ENCODE measurements at places on chromosomes 11 and 22. TPM values are rescaled to one million over a fixed set of nuclear protein-coding genes. Genes with fewer than 3 reads are reported as not detected.

BIRC3 gene
- total RNA-seq, result 59.3 TPM

KIAA0930 gene
- 41.9 TPM for total RNA-seq

GTSE1 gene
- total RNA-seq, result 64.9 TPM

C1QTNF6 gene
- total RNA-seq, result 15.7 TPM

GNAZ gene
- 0.20 TPM for total RNA-seq

APOL1 gene
- total RNA-seq, result 38.4 TPM

SGSM1 gene
- total RNA-seq, result 0.34 TPM

ARHGAP20 gene
- 0.14 TPM for total RNA-seq

KIF18A gene
- total RNA-seq, result 21.6 TPM

SUSD2 gene
- total RNA-seq, result 1.2 TPM

OR51Q1 gene
- total RNA-seq, result not detected

FKBP2 gene
- total RNA-seq, result 27.7 TPM

DNA sequence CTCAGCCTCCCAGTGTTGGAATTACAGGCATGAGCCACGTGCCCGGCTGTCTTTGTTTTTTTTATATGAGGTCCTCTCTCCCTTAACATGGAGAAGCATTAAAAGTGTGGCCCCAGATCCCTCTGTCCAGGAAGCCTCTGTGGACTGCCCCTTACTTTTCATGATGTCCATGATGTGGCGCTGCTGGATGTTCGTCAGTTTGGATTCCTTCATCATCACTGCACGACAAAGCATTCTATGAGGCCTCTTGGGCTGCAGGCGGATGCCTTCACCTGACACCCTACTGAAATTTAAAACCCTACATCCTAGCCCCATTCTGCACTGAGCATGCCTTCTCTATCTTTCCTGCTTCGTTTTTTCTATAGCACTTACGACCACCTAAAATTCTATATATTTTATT lies 2.1 kb downstream of the C22orf23 start:
- DNase-seq, result no peak

- DNase-seq, result no peak
These were observed 1061.7 kb upstream of the TENM4 start for GRCh38 chr11:80502511-80502910.

DNA sequence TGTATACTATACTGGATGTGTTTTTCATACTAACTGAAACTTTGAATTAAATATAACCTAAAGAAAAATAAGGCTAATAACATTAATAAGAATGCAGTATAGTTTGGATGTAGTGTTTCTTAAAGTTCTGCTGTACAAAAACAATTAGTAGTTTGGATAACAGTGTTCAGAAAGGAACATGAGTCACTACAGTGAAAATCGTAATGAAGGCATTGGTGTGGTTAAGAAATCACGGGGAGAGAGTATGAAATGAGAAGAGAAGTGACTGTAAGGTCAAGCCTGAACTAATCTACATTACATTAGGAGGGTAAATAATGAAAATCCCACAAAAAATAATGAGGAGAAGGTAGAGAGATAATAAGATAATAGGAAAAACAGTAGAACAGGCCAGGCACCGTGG lies 726.6 kb upstream of the ARHGAP42 start:
- no peak for DNase-seq

GRCh38 chr11:32435942-32436750 lies 807 bp upstream of the WT1 start:
- DNase-seq, result no peak

GRCh38 chr22:46538814-46539160 lies 1.4 kb upstream of the CELSR1 start:
- no peak for DNase-seq

- no peak for DNase-seq
These were observed 16.3 kb downstream of the DGKZ start for GRCh38 chr11:46363455-46364005.

- DNase-seq, result no peak
These were observed 1.2 kb upstream of the MMP10 start for GRCh38 chr11:102781676-102782075.

DNA sequence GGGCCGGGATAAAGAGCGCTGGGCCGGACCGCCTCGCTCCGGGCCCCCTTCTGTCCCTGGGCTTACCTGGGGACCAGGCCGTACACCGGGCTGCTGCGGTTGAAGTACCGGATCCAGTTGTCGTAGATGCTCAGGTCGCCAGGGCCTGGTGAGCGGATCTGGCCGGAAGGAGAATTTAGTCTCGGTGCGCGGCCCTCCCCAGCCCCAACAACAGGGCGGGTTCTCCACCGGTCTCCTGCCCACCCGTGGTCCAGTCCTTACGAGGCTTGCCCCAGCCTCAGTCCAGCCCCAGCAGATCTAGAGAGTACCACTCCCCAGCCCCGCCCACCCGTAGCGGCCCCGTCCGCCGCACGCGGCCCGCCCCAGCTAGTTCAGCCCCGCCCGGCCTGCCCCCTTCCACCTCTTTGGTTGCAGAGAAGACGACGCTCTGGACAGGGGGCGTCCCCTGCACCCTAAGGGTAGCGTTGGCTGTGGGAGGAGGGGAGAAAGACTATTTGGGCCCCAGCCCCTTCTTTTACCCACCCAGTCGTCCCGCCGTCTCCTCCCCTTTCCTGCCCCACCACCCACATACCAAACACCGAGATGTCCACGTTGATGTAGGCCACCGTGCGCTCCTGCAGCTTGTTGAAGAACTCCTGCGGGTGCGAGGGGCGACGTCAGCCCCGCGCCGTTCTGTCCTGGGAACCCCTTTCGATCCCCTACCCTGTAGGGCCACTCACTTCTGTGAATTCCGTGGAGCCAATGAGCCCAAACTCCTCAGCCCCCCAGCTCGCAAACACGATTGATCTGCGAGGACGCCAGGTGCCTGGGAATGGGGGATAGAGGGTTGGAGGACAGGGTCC lies 6.8 kb downstream of the SAC3D1 start:
- DNase-seq, result peak; percentile 51

DNA sequence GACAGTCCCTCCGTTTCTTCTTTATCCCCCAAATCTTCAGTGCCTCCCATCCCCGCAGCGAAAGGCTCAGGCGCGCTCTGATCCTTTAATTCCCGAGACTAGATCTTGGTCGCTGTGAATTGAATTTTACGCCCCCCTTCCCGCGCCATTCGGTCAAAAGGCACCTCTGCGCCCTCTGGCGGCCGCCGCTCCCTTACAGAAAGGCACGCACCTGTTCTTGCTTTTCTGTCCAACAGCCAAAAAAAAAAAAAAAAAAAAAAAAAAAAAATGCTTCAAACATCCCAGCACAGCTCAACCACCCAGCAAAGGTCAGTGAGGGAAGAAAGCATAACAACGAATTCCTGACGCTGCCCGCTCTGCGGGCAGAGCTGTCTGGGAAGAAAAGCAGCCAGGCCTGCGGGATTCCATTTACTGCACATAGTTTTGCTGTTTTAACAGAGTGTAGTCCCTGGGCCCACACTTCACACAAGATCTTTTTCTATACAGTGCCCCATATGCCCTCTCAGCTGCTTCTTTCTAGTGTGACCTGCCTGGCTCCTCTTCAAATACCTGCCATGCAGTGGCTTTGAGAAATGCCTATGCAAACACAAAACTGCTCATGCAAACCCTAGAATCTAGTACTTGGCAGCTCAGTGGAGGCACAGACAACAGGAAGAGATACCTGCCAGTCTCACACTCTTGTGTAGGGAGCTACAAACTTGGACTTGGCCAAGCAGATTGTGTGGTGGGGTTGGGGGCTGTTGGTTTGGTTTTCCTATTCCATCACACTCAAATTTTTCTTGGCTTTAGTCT lies 1.3 kb upstream of the ESAM start:
- peak; percentile 88 for DNase-seq

DNA sequence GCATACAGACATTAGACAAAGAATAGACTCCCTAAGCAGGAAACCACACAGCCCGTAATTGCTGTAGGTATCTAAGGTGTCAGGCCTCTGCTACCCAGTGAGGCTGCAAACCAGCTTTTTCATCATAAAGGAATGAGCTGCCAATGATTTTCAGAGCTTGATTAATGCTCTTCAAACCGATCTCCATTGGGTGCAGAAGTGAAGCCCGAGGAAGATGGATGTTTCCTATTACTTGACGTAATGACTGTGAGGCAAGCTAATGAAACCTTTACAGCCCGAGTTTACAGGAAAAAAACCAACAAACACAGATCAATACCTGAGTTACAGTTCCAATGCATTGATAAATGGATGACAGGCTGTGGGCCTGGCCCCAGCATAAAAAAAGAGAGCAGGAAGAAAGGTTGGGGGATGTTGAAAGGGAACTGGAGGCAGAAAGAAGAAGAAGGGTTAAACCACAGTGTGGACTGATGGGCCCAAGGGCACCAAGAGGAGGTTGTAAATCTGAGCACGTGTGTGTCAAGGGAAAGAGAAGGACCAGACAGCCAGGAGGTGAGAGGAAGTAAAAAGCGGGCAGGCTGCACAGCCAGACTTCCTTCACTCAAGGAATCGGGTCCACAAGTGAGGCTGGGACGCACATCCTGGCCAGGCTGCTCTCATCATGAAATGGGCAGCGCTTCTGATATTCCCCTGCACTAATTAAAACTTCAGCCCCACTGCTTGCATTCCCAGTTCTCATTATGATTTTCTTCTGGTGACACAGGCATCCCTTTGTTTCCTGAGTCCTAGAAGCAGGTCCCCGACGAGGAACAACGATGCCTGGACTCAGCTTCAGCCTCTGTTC lies 70.6 kb upstream of the NTM start:
- DNase-seq, result no peak

DNA sequence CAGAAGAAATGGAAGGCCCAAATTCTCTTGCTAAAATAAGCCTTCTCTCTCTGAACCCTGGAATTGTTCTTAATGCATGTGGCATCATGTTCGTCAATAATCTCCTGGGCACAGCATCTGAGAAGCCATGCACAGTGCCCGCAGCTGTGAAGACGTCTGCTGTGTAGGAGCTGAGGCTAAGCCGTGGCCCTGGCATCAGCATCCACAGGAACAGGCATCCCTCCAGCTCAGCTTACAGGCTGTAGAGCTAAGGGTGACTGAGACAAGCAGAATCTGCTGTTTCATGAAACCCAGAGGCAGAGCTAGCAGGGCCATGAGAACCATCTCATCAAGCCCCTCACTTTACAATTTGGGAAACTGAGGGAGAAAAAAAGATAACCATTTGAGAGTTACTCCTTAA lies 60.6 kb downstream of the SEZ6L start:
- no peak for DNase-seq

DNA sequence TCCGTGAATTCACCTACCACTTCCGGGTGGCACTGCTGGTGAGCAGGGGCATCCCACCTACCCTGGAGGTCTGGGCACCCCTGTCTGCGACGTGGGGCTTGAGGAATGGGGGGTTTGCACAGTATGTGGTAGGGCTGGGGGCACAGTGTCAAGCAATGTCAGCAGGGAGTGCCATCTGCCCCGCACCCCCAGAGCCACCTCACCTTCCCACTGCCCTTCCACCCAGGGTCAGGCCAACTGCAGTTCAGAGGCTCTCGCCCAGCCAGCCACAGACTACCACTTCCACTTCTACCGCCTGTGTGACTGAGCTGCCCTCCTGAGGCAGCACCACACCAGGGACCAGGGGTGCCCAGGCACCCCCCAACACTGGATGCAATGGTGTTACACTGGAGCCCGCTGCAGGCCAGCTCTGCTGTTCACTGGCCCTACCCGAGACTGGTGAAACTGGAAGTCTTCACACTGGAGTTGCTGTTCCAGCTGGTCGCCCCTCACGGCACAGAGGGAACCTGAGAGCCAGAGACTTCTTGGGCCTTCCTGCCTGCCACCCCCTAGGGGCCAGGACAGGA lies 6.5 kb downstream of the TMEM258 start:
- no peak for DNase-seq

DNA sequence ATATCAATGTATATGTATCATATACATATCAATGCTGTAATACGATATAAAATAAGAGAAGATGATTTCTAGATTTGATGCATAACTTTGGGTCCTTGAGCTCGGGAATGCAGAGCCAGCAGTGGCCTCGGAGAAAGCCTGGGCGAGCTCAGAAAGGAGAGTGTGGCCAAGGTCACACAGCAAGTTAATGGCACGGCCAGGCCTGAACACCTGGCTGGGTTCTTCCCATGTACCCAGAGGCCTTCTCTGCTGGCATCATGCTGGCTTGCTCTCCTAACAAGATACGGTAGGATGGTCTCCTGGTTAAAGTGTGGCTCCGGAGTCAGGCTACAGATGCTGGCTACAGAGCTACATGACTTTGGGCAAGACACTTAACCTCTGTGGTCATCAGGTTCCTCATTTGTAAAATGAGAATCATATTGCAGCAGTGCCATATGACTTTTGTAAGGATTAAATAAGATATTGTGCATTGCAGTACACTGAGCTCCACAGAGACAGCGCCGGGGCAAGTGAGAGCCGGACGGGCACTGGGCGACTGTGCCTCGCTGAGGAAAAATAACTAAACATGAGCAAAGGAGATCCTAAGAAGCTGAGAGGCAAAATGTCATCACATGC lies 29.9 kb downstream of the TPST2 start:
- no peak for DNase-seq

GRCh38 chr11:34719303-34719848 lies 98.5 kb downstream of the EHF start:
- no peak for DNase-seq

GRCh38 chr11:8233691-8234424 lies 29.8 kb downstream of the LMO1 start:
- no peak for DNase-seq

DNA sequence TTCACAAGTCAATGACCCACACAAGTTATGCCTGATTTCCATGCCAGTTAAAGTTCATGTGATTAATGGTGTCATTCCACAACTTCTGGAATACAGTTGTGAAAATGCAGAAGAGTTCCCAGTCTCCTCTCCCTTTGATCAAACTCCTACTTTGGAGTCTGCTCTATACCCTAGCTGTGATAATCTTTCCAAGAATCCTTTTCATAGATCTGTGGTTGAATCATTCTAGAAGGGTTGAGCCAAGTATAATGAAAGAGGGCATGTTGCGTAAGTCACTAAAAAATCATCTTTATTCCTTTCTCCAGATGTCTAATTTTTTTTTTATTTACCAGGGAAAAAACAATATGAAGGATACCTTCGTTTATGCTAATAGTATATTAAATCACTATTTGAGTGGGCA lies 89.7 kb upstream of the CARD18 start:
- DNase-seq, result no peak
